ENCODE measurements at places on chromosomes 1 and 21.

DNA sequence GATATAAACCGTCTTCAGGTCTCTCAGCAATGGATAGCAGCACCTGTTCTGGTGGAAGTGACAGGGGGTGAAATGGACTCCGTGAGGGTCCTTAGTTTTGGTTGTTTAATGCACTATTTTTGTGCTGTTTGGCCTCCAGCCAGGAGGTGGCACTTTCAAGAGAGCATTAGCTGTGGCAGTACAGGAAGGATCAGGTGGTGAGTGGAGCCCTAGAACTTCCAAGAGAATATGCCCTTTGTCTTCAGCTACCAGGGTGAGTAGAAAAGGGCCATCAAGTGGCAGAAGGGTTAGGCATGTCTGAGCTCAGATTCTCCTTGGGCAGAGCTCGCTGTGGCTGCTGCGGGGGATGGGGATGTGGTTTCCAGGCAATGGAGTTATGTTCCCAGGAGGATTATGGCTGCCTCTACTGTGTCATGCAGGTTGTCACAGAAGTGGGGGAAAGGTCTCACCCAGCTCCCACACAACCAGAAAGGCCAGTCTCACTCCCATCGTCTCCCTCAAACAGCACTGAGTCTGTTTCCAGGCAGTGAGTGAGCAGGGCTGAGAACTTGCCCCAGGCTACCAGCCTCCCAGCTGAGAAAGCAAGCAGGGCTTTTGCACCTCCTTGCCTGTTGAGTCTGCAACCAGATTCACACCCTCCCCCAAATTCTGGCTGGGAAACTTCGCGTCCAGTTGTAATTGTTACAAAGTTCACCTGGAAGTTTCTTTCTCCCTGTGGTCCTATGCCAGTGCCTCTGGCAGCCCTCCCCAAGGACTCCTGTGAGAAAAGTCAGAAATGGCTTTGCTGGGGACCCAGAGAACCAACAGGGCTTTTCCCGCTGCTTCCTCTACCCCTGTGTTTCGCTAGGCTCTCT lies 39.1 kb upstream of the TTLL7 start:
- no peak for DNase-seq

DNA sequence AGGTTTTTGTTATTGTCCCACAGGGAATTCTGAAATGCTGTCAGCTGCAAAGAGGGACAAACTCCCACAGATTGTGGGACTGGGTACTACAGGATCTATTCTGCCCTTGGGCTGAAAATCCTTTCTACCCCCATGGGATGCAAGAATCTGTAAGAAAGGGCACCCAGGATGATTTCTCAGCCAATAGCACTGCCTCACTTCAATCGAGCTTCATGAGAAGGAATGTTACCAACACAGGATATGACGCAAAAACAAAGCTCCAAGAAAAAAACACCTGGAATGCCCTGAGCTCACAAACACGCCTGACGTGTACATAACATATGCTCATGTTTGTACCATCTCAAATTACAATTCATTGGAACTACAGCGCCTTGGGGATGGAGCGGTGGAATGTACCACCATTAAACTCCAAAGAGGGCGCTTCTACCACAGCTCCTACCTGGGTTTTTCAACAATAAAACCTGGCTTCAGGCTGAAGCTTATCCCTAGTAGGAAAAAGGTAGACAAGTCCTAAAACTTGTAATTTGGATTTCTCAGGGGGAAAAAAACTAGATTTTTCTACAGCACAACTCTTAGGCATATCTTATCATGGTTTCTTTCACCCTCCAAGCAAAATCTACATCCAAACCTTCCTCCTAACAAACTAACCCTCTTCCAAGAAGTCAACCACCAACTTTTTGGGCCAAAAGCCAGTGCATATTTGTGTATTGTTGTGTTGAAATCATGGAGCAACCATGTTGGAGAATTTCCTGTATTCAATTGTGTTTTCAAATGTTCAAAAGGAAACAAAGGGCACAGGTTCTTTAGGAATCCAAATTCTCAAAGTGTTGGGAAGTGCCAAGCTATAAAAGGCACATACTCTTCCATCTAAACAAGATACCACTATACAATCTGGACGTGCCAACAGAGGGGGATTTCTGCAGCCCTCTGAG lies 78.9 kb downstream of the TGFBR3 start:
- DNase-seq: peak; percentile 51

GRCh38 chr1:60867782-60868181 lies 214.6 kb upstream of the NFIA start:
- no peak for DNase-seq

- no peak for DNase-seq
Measured at GRCh38 chr1:162335126-162335525, 41.5 kb downstream of the SPATA46 start.

DNA sequence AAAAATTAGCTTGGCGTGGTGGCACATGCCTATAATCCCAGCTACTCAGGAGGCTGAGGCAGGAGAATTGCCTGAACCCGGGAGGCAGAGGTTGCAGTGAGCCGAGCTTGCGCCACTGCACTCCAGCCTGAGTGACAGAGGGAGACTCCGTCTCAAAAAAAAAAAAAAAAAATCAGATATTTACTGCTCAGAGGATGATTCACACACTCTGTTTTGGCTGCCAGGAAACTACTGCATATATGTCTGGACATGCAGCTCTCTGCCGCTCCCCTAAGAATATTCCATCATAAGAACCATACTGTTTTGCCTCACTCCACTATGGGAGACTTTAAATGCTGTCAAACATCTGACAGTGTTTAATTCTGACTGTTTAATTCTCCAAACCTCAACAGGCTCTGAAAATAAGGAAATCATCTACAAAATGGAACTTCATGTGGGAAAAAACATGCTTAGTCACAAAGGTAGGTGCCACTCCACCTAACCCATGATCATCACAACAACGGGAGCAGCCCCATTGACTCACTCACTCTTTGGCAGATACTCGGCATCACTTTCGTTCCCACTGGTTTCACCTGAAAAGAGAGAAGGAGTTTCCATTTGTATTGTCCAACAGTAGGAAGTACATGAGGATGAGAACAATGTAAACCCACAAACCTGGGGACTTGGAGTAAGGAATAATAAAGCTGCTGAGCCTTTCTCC lies 29.3 kb upstream of the BCAS2 start:
- peak; percentile 22 for DNase-seq

- peak; percentile 53 for DNase-seq
Measured at GRCh38 chr1:65075123-65075976, 72.7 kb upstream of the AK4 start.

- no peak for DNase-seq
Measured at GRCh38 chr1:217004776-217005436, 281.7 kb upstream of the ESRRG start.

Data from fibroblast of skin of back (primary cell).